ENCODE measurements at places on chromosomes 4 and X.
A peak's percentile ranks its signal among the peaks of the same experiment; 100 is the strongest.

DNA sequence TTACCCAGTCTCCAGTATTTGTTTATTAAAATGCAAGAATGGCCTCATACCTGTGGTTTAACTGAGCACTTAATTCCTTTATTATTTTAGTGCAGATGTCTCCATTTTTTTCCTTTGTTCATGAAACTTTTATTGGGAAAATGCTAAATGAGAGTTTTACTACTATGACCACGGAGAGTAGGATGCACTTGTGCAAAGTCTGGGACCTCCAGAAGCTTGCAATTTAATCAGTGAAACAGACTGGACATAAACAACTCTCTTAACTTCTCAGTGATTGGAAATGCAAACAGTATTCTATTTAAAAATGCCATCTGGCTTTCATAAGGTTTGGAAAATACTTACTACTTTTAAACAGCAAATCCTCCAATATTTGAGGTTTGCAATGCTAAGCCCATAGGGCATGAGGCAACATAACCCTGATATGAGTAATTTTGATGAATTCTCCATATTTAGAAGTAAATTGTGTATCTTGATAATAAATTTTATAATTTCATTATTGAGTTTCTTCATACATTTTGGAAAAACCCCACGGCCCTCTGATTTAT, 718.7 kb upstream of the MAGEB2 start:
- no peak for DNase-seq

DNA sequence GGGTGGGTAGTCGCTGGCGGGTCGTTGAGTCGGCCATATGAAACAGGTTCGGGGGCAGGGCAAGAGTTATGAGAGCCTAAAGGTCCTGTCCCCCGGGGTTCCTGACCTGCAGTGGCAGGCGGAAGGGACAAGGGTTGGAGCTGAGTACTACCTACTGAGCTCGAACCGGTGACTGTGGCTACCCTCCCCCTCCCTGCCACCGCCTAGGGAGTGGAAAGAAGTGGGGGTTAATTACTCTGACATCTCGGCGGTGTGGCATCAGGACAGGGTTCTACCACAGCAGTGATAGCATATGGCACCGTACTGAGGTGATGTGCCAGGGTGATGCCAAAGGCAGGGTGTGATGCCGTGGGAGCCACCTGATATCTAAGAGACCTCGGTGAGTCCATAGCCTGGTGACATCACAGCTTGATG, 307 bp downstream of the ATG4A start:
- DNase-seq, result peak; percentile 17

- DNase-seq, result no peak
Measured at GRCh38 chr4:137968956-137969678, 273.0 kb downstream of the SLC7A11 start.

DNA sequence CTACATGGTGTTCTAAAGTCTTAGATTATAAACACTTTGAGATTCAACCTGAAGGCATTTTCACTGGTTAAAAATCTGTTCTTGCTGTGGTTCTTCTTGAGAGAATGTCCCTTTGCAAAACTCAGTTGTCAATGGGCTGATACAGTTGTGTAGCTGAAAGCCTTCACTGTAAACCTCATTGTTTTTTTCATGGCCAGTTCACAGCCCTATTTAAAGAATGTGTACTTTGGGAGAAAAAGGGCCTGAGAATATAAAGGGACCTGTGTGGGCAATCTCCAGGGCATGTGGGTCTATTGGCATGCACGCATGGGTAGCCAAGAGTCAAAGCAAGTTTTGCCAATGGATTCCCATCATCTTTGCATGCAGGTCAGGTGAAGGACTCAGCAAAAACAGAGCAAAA, 7.8 kb upstream of the MAP7D3 start:
- DNase-seq, result no peak

GRCh38 chr4:98406819-98407218, 145.6 kb downstream of the RAP1GDS1 start:
- no peak for DNase-seq

DNA sequence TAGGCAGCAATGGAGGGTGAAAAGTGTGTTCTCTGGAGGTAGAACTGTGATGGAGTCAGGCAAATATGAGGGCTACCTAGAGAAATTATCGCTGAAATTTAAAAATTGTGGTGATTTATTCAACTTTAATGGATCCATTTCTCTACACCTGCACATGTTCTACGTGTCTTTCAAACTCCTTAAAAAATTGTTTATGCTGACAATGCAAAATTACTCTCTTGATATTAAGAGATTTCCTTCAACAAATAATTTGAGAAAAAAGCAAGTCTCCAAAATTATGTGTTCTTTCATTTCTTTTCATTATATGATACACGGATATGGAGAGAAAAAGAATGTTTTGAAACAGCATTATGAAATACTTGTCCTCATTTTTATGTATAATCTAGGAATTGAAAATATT, 1151.4 kb upstream of the PABPC4L start:
- DNase-seq, result no peak

DNA sequence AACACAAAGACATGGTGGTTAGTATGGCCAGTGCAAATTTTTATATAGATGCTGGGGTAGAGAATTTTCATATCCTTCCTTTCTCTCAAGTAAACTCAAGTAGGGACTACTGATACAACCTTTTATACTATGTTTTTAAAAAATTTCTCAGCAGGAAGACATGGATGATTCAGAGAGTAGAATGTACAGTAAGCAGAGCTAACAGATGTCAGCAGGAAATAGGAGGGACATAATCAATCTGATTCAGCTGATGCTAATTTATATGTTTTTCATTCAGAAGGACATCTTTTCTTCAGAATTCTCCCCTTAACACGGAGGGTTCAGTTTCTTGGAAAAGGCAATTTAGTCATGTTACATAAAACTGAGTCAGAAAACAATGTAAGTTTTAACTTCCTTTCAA, 95.4 kb downstream of the GRIA2 start:
- no peak for DNase-seq

DNA sequence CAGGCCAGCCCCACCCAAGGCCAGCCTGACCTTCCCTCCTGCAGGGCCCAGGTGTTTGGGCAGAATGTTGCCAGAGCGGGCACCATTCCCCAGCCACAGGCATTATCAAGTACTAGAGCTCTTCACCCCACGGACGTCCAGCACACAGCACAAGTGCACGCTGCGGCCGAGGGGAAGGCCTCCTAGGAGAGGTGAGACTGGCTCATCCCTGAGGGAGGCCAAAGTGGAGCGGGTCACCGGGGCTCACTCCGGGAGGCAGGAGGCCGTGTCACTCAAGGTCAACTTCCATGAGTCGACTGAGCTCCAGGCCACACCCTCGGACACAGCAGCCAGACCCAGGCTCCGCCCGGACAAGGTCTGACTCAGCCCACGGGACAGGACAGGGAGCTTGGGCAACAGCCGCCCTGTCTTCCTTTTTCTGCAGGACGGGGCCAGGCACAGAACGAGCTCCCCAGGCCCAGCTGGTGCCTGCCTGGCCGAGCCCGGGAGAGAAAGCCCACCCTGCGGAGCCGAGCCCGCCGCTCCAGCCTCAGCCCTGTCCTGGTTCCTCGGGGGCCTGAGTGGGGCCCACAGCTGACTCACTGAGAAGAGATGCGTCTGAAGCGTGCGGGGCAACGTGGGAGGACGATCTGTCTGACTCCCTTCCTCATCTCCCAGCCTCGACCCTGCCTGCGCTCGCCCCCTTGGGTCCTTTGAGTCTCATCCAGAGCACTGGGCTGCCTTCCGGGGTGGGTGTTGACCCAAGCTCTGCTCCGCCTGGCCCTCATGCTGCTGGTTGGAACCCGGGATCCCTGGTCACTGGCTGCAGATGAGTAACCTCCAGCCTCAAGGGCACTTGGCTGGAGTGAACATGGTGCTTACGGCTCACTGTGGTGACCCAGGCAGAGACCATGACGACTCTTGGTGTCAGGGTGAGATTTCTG, 1.6 kb downstream of the SLC49A3 start:
- DNase-seq, result no peak

DNA sequence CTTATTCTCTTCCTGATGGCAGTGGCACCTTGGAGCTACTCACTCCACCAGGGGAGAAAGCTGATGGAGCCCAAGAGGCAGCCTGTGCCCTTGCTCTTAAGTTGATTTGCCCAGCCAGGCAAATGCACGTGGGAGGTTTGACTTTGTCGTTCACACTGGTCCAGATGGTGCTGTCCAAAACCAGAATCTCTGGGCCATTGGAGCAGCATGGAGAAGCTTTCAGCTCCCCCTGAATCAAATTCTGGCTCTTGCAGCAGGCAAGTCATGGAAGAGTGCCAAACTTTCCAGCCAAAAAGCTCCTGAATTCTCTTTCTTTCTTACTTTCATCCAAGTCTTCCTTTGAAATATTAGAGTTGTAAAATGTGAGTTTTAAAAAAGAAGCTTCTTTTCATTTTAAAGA, 970.4 kb downstream of the RPA4 start:
- no peak for DNase-seq

GRCh38 chr4:17284323-17285175, 227.3 kb downstream of the QDPR start:
- no peak for DNase-seq

DNA sequence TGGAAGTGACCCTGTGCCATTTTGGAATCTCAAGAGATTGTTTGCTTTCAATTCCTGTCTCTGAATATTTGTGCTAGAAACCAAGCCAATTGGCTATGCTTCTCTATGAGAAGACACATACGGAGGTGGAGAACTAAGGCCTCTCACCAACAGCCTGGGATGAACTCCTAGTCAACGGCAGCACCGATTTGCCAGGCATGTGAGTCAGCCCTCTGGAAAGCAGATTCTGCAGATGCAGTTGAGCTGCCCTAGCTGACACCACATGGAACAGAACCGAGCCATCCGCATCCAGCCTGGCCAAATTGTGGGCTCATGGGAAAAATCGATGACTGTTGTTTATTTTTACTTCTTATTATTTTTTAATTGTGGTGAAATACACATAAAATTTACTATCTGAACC, 58.2 kb upstream of the WDFY3 start:
- no peak for DNase-seq

DNA sequence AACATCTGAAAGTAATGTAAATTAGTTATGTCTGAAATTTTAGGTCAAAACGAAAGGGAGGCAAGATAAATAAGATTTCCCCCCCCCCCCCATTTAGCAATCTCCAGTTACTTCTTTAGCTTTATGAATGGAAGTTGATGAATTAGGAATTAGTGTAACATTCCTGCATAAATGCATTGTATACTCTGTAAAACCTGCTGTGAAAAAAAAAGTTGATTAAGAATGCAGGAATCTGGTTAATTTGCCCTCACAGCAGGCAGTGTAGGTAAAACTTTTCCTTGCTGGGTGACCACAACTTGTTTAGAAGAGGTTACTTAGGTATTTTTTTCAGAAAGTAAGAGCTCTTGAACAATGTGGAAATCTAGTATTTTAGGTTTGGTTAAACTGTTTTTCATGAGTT, 15.3 kb downstream of the LARP7 start:
- no peak for DNase-seq

- no peak for DNase-seq
Measured at GRCh38 chrX:130079824-130080406, 30.4 kb downstream of the ELF4 start.
